D341Med (cell line): ENCODE measurements at places on chromosomes 16 and 17.

GRCh38 chr17:74431568-74432423, at the start of gene GPRC5C:
Gene GPRC5C (plus strand): TSS chr17:74432088. CDS start chr17:74439777, 7,689 bp downstream.
- peak; percentile 76 for DNase-seq

DNA sequence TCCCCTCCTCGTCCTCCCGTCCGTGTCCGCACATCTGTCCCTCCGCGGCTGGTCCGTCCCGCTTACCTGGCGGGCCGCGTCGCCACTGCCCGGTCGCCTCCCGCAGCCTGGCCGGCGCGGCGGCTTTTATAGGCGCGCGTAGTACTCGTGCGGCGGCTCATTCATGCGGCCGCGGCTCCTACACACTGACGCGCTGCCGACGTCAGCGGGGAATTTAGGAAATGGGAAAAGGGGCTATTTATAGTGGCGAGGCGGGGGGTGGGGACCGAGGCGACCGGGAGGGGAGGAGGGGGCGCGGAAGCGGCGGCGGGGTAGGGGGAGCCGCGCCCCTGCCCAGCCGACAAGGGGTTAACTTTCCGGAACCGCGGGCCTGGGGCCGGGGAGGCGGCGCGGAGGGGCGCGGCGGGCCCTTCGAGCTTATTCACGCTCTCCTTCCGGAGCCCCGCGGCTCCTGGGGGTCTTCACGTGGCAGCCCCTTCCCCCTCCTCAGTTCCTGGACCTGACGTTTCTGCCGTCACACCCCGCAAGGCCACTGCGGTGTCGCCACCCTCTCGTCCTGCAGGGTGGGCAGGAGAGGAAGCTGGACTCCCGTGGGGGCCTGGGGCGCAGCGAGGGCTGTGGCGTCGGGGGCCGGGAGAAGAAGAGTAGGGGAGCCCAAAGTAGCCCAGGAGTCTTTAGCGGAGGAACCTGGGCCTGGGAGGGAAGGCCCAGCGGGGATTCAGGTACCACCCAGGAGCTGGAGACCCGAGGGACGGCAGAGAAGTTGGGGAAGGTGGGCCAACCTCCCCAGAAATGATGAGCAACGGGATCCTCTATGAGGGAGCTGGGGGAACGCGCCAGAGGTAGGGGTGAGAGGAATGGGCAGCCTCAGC, 3.6 kb upstream of the HIC1 start:
- DNase-seq: peak; percentile 39

DNA sequence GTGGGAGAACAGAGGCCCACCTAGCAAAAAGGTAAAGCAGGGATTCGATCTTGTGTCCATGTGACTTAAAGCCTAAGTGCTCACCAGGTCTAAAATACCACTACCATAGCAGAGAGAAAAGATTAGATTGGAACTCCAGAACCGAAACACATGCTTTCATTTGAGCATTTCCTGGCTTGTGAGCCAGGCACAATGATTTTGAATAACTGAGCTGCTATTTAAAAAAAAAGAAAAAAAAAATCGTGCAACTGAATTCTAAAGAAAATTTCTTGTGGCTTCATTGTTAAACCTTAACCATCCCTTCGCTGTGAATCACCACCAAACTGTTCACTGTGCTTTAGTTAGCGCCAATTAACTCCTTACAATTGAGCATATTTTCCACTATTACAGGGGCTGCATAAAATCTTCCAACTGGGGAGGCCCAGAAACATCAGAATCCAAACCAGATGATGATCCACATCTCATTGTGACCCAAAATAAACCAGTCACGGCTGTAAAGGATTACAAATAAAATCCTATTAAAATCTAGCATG, 366.4 kb upstream of the ERCC4 start:
- DNase-seq: no peak

DNA sequence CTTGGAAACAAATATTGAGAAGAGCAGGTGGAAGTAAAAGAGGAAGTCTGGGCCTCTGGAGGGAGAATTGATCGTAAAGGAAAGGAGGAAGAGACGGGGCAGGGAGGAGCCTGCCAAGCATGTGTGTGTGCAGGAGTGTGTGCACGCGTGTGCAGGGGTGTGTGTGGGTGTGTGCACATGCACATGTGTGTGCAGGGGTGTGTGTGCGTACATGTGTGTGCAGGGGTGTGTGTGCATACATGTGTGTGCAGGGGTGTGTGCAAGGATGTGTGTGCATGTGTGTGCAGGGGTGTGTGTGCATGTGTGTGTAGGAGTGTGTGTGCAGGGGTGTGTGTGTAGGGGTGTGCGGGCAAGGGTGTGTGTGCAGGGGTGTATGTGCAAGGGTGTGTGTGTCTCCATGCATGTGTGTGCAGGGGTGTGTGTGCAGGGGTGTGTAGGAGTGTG, 10.0 kb downstream of the CEP295NL start:
- DNase-seq: no peak

GRCh38 chr16:88393034-88393433, 10.3 kb downstream of the ZNF469 start:
- no peak for DNase-seq

GRCh38 chr17:77042476-77043231, 98.1 kb upstream of the SEC14L1 start:
- DNase-seq: no peak
